Activated CD4-positive, alpha-beta T cell treated with anti-CD3 and anti-CD28 coated beads, Interleukin-2, Interleukin-6, amounts not matched to agents 100 ng/mL and 50 ng/mL, durations not matched to agents 16 hours and 8 hours (primary cell): ENCODE measurements at places on chromosomes 4 and X.

DNA sequence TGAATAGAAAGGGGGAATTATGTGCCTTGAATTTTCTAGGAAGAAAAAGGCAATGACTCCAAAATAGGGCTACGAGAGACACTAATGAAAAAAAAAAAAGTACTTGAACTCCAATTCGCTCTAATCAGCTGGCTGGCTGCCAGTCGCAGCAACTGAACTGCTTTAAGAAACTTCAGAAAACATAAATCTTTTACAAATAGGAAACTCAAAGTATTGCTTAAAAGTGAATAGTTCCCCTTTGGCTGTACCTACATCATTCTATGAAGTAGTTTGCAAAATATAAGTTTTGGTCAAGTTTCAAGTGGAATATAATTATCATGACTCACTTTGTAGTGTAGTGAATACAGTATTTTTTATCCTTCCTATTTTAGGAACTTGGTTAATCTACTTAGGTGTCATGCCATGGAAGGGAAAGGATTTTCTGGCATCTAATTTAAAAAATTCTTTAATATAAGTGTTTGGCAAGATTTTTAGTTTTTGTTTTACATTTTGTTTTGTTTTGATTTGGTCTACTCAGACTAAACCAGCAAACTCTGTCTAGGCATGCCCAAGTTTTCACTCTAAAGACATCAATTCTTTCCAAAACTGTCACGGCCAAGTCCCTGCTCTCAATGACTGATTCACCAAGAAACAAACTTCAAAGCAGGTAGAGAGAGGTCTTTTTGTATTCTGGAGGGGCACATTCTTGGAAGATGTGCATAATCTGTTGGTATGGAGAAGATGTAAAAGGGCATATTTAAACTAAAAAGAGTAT is 382.4 kb upstream of the GALNT7 start:
- DNase-seq: no peak

- DNase-seq: no peak
Observed at GRCh38 chrX:121110536-121110935, 63.1 kb downstream of the GLUD2 start.

DNA sequence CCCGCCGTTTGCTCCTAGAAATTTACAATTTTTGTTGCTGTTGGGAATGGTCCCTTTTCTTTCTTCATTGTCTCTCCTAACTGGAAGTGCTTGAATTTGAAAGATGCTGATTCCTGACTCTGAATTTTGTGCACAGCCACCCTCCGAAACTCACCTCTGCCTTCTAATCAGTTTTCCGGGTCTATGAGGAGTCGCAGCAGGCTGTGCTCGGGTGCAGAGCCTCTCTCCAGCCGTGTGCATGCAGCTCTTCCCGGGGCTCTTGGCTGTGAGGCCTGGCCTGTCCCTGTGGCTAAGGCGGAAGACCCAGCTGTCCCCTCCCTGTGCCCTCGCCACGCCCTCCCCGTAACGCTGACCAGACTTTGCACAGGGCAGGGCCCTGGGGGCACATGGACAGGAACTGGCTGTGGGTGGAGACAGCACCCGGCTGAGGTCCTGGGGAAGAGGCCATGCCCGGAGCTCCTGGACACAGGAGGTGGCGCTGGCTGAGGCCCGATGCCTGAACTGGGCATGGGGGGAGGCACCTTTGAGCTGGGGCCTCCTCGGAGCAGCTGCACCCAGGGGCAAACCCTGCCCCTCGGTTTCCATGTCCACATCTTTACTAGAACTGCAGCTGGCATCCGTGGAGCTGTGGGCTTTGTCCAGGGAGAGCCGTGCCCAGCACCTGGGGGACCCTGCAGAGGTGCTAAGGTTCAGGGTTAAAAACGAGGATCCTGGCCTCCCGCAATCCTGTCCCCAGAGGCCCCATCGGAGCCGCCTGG is 32.6 kb upstream of the SPON2 start:
- no peak for DNase-seq

DNA sequence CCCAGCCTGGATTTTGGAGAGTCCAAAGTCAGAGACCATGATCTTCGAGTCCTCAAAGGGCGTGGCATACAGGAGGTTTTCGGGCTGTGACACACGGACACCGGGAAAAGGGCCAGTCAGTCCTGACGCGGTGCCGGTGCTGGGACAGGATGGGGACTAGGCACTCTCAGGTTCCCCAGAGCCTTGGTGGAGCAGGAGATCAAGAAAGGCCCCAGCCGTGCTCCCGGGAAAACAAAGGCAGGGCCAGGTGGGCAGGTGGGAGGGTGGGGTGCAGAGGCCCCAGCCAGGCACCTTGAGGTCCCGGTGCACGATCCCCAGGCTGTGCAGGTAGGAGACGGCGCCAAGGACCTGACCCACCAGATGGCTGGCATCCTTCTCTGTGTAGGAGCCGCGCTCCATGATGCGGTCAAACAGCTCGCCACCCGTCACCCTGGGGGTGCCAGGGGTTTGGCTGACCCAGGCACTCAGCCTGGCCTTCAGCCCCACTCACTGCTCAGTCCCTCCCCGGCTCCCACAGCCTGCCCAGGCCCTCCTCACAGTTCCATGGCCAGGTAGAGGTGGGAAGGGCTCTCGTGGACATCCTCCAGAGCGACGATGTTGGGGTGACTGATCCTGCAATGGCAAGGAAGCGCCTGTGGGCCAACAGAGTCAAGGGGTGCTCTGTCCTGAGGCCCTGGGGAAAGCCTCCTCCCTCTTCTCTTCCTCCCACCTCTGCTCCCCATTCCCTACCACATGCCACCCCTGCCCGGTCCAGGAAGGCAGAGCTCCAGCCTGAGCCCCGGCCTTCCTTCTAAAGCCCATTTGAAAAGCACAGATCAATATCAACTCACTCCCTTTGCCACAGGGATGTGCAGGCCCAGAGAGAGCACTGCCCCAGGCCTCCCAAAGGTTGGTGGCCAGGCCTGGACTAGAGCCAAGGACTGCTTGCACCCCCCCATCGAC is 1.8 kb downstream of the PNCK start:
- DNase-seq: no peak

DNA sequence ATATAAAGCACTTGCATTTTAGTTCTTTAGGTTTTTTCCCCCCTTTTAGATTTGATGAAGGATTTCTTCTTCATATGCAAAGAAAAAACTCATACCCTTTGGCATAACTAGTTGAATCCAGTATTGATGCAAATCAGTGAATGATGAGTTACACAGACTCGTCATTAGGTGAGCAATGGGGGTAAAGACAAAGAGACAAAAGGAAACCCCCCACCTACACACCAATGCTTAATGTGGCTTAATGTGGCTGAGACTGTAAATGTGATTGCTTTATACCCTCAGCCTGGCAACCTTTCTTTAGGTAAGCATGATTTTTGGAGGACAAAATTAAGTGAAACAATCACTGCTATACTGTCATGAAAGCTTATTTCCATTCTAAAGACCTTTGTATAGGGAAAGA is 39.5 kb downstream of the CD40LG start:
- DNase-seq: peak; percentile 29

DNA sequence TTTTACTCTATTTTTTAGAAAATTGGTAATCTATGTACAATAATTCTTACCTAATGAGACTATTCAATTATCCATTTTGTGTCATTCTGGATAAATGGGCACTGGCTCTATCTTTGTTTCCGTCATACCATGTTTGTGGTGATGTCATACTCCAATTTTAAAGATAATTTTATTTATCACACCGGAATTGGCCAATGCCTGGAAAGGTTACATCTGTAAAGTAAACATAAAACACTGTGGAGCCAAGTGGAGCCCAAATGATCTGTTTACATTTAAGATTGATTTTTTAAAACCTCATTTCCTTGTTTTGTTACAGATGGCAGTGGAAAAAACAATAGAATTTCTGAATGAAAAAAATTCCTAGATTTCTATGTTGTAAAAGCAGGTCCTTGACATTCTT is 120.2 kb upstream of the GPRIN3 start:
- no peak for DNase-seq

GRCh38 chr4:15197005-15197404 is 194.7 kb downstream of the CPEB2 start:
- no peak for DNase-seq

- no peak for DNase-seq
Observed at GRCh38 chrX:2145692-2146367, 354.9 kb downstream of the DHRSX start.
